Fibroblast of skin of right biceps (primary cell): ENCODE measurements at places on chromosomes 1 and 21.
A peak's percentile ranks its signal among the peaks of the same experiment; 100 is the strongest.

DNA sequence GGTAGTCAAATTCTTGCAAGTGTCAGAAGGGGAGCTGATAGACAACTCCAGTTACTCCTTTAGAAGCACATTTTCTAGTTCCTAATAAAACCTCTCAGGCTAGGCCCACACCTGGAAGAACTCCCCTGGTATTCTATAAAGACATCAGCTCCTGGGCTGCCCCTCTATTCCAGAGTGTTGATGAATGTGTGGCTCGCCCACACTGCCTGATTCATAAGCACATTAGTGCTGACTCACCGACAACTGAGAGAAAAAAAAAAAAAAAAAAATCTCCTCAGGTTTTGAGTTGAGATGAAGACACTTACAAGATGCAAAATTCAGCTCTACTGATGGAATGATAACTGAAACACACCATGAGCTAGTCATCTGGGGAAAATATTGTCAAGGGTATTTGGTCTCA, 188.1 kb downstream of the TNR start:
- DNase-seq, result peak; percentile 12

DNA sequence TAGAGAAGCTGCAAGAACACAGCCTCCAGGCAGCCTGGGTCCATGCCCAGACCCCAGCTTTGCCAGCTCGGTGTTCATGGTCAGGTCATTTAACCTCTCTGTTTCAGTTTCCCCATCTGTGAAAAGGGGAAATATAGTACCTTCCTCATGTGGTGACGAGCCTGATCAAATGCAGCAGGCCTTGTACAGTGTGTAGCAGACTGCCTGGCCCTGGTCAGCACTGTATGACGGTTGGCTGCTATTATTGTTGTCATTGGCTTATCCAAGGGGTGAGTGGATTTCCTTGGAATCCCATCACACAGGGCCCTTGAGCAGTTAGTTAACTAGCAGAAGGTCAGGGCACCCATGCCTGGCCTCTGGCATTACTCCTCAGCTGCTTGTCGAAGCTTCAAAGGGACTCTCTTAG, 6.6 kb upstream of the TMEM51 start:
- DNase-seq, result no peak

DNA sequence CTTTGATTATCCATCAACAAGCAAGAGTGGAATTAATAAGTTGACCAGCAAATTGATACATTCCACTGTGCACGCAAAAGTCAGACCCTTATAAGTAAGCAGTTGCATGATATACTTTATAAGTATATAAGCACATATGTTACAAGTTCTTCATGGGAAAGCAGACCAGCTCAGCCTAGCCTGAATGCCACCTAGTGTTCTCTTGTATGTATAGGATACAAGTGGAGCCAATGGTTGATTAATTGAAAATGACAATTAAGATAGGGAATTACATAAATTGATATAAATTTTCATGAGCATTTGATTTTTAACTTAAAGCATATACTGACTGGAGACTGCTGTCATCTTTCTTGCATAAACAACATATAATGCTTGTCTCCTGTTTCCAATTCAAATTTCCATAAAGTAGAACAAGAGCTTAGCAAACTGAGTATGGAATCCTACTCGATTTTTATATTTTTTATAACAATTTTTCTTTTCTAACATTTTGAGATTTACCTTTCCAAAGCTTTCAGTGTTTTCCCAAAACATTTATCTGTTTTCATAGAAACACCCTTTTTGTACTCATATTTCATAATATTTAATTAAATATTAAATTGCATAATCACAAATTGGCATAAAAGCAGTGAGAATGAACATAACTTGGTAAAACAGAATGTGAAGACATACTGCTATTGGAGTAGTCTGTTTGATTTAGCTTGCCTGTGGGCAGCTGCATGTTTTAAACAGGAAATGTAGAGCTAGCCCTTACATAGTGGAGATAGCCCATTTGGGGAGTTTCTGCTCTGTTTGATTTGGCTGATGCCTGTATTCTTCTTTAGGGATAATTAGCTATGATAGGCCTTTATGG, 62.8 kb downstream of the MAGI3 start:
- DNase-seq, result peak; percentile 44

- DNase-seq, result no peak
These were observed 15.8 kb downstream of the PRXL2B start for GRCh38 chr1:2602311-2602835.

DNA sequence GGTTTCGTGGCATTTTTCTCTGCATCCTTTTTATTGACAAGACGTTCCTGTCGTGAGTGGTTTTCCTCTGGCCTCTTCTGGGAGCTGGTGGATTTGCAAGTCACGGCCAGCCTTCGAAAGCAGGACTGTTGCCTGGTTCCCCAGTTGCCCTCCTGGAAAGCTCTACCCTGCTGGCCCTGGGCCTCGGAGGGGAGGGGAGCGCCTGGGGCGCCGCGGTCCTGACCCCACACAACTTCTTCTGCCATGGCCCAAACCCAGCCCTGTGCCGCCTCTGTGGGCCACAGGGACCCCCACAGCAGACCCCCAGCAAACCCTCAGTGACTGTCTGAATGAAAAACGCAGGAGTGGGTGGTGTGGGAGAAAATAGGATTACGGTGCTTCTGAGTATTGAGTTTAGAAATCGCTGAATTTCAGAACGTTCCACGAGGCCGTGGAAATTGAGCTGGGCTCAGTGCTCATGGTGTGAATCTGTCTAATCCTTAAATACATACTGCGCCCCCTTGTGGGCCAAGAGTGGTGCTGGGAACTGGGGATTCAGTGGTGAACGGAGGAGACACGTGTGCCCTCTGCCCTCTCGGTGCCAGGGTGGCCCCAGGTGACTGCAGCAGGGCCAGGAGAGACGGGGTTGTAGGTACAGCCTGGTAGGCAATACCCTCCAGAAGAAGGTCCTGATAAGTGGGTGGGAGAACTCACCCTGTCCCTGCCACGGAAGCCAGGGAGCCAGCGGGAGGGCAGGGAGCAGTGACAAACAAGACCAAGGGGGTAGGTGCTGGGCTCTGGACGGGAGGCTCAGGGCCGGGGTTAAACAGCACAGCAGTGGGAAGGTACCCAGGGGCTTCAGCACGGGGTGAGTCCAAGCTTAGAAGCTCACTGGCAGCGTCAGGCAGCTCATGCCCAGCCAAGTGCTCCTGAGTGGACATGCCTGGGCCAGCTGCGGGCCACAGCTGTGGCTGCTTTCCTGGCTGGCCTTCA, 101.2 kb upstream of the COL6A1 start:
- peak; percentile 83 for DNase-seq

DNA sequence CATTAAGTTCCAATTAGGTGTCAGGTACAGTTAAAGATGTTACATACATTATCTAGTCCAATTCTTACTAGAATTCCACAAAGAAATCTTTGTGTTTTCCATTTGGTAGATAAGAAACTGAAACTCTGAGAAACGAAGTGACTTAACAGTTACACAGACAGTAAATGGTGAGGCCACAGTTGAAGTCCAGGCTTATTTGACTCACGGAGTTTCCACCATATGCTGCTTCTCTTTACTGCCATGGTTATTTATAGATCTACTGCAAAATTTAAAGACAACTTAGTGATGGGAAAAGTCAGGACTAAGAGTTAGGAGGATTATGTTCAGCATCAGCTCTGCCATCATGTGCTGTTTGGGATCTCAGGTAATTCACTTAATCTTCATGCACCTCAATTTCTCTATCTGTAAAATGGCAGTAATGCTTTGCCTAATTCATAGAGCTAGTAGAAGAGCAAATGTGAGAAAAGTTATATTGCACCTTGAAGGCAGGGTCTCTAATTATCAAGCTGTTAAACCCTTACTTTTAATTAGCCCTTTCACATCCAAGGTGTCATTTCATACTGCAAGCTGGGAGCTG, 26.2 kb upstream of the SAMSN1 start:
- DNase-seq, result no peak

DNA sequence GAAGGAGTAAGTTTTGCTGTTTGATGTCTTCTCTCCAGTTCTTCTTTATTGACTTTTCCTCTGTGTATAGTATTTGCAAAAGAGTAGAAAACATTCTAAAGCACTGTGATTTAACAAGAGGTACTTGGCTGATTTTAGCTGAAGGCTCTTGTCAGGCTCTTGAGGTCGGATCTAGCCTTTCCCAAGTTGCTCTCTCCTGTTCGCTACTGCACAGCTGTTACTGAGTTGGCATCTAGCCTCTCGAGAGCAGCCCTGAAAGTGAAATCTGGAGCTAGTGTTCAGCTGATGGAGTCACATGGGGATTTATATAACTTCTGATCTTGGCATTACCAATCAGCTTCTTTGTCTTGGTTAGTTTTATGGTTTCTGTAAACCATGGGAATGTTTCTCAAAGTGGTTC, 193.1 kb downstream of the RYR2 start:
- DNase-seq, result no peak

- no peak for DNase-seq
These were observed 17.5 kb upstream of the ERRFI1 start for GRCh38 chr1:8043621-8044020.

DNA sequence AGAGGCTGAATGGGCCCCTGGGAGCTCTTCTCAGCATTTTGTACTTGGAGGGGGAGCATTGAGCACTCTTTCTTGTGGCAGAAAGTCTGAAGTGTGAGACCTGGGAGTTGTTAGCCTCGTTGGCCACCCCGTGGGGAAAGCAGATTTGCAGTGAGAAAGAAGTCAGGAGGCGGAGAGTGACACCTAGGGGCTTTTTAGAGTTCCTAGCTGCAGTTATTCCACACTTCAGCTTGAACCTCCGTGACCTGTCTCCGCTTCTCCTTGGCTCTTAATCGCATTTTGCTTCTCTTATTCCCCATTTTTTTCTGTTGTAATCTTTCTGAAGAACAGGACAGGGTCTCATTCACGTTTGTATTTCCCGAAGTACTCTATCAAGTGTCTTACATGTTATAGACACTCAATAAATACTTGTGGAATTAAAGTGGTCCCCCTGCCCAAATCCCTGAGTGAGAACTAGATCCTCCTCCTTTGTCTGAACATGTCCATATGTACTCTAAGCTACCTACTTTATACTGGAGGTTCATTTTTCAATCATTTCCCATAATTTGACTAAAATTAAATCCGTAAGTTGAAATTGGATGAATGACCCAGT, 14.5 kb upstream of the C1orf141 start:
- DNase-seq, result peak; percentile 79

DNA sequence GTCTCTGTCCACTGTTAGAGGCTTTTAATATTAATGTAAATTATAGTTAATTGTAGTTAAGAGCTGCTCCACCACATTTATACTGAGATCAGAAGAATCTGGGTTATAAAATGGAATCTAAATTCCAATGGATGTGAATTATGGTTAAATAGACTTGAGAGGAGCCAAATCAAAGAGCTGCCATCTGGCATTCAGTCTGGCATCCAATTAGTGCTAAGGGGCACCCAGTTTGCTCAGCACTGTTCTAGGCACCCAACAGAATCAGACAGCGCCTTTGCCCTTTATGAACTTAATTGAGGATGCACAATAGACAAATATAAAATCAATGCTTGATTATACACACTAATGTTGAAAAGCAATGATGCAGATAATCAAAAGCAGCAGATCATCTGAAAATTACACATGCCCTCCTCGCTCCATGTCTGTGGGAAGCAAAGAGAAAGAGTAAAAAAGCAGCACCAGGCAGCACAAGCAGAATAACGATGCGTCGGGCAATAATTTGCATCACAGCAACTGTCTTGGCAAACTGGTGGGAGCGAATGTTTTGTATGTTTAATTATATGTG, 310.1 kb downstream of the BRINP2 start:
- DNase-seq, result no peak

DNA sequence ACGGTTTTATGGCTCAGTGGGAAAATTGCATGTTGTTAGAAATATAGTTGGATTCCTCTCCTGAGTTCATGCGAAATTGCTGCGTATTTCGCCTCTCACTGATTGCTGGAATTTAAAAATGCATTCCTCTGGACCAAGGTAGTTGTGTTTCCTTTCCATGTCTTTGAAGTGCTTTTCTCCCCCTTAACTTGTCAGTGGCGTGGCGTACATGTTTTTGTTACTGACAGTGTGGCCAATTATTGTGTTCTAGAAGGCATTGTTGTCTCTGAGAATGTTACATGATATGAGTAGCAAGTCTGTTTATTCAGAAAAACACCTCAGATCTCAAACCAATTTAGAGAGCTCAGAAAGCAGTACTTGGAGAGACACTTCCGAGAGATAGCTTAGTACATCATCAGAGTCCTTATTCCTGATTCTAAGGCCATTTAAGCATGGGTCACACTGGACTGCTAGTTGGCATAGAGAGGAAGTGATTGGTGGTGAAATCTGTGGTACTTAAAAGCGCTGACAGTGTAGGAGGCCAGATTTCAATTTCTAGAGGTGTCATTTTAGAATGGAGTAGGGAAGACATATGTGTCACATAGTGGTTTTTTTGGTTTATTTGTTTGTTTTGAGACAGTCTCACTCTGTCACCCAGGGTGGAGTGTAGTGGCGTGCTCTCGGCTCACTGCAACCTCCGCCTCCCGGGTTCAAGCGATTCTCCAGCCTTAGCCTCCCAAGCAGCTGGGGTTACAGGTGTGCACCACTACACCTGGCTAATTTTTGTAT, 184.4 kb downstream of the RYR2 start:
- no peak for DNase-seq

- DNase-seq, result no peak
These were observed 37.6 kb downstream of the PUM1 start for GRCh38 chr1:31027693-31028526.

DNA sequence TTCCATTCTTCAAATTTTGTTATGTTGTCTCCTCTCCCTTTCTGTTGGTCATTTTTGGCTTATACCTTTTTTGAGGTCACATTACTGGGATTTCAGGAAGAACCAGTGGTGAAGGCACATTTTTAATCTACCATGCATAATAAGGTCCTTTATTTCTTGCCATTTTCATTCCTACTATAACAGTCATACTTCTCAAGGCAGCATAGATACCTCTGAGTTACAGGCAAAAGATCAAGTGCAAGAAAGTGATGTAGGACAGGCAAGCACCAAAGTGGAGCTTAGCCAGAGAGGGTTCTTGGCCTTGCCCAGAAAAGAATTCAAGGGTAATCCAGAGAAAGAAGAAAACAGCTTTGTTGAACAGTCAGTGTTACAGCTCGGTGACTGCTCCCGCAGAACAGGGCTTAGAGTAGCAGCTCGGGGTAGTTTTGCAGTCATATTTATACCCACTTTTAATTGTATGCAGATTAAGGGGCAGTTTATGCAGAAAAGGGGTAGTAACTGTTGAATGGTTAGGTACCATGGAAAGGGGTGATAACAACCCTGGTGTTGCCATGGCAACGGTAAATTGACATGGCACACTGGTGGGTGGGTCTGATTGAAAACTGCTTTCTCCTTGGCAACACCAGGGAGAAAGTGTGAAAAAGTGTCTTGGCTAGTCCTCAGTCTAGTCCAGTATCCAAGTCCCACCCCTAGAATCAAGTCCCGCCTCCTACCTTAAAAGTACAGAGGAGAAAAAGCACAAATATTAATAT, 39.6 kb upstream of the DOCK7 start:
- DNase-seq, result peak; percentile 28

GRCh38 chr21:30620522-30620921, at the start of gene KRTAP20-4:
Gene KRTAP20-4, plus strand, starts transcription at chr21:30620627.
- no peak for DNase-seq

DNA sequence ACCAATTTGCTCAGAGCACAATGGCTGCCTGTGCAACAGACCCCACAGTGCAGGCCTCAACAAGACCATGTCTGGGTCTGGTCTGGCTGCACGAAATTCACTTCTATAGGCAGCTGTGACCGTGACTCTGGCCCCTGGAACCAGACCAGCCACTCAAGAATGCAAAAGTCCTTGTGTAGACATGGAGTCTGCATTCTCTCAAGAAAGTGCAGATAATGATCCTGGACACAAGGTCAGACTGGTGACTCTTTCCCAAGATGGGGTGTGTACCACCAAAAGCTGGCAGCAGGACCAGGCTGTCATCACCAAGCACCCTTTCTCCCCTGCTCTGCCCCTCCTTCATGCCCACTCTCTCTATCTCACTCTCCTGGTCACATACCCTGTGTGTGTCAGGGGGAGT, 7.1 kb upstream of the METTL25B start:
- no peak for DNase-seq
